NCI-H1048 (cell line): ENCODE measurements at places on chromosomes 4 and X.

DNA sequence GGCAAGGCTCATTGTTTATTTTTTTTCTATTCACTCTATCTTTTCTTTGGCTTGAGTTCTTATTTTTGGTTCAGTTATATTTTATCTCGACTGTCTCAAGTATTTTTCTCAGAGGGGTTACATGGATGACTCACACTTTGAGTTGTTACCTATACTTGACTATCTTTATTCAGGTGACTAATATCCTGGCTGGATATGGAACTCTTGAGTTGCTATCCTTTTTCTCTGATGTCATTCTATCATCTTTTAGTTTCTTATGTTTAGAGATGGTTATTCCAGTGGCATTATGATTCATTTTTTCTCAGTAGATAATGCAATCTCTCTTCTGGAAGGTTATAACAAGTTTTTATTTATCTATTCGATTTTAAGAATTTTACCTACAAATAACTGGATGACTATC, 117.9 kb downstream of the COX18 start:
- DNase-seq, result no peak

- DNase-seq, result no peak
Observed at GRCh38 chrX:135651647-135652295, 61.7 kb upstream of the CT45A1 start.

DNA sequence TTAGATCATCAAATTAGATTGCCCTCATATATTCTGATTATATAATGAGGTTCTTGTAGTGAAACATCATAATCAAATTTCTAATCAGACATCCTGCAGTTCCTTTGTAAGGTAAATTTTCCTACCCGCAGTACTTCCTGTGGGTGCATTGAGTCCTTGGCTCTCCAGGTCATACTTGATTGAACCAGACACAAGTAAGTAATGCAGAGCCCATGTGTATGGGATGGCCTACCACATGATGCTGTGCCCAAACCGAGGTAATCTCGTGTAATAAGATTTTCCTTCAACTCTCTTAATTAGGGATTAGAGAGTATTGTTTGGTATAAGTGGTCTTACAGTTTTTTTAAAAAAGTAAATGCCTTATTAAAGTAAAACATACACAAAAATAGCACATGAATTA, 1841.8 kb downstream of the PCDH7 start:
- DNase-seq, result no peak

GRCh38 chrX:76220856-76221255, 48.0 kb downstream of the PBDC1 start:
- no peak for DNase-seq

DNA sequence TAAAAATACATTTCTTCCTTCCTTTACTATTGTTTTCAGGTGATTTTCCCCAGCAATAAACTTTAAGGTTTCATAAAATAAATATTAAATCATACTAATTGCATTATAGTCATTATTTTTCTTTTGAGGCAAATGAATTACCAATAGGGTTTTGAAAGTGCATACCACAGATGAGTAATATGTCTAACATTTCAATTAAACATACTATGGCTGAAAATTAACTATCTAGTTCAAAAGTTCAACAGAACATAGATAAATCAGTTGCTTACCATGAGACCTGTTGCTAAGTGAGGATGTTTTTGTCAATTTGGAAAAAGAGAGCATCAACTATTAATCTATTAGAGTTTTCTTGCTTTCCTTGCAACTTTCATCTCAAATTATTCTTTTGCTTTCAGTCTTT, 35.0 kb downstream of the NPY5R start:
- no peak for DNase-seq

GRCh38 chr4:71980976-71981375, 50.8 kb upstream of the NPFFR2 start:
- no peak for DNase-seq

GRCh38 chrX:68018248-68019203, 414.8 kb downstream of the OPHN1 start:
- no peak for DNase-seq

DNA sequence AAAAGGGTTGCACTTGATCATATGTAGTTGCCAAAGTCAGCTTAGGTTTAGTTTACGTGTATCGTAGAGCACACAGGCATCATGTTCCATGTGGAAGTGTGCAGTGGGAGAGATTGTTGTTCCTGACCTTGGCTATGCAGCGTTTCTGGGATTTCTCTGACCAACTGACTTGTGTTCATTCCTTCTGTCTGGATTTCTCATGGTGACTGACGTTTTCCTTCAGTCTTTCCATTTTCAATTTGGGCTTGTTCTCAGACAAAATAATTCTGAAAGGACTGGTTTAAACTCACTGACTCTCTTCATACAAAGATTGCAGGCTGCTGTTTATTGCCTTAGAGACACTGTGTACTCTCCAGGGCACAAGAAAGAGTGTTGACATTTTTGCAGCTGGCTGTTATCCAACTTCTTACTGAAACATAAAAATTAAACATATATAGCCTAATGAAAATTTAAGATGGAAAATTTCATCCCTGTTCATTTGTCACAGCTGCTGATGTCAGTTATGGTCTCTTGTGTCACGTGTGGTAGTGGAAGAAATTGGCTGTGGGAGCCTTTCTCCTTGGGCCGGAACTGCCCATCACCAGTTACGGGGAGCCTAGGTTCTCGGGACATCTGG, 95.4 kb downstream of the TNIP2 start:
- DNase-seq, result no peak

GRCh38 chr4:78551420-78552351, at the start of gene ANXA3:
Gene ANXA3 (plus strand): TSS chr4:78551770. CDS start chr4:78554474, 2,704 bp downstream.
- DNase-seq, result no peak

DNA sequence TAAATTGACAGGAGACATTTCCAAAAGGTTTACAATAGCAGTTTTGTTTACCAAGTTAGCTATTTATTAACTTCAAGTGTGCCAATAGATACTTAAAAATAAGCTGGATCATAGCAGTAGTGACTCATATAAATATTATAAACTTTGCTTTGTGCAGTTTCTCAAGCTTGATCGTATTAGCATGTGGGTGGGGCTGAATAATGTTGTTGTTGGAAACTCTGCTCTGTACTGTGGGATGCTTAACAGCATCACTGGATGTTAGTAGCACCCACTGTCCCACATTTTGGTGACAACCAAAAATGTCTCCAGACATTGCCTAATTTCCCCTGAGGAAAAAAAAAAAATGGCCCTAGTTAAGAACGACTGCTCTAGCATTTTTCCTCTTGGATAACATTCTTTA, 855.2 kb upstream of the ADGRL3 start:
- no peak for DNase-seq

DNA sequence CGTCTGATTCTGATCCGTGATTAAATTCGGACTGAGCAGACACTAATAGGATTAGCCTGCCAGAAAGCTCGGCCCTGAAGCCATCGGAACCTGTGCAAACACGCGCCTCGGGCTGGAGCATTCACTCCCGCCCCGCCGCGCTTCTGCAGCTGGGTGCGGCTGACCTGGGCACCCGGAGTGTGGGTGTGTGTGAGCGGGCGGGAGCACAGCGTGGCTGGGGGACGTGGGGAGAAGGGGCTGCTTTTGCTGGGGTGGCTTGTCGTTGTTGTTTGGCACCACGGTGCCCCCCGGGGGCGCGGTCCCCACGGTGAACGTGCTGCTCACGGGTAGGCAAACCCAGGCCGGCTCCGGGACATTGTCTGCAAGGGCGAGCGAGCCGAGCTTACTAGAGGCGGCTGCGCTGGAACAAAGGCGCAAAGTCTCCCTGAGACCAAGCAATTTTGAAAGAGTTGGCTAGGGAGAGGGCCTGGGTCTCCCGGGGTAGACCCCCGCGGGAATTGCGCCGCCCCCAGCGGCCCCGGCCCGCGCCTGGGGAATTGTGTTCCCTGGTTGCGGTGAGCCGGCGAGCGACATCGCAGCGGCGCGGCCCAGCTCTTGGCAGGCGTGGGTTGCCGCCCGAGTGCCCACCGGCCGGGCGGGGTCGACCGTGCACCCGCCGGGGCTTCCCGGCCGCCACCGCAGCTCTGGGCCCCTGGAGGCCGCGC, 1.4 kb downstream of the MAMLD1 start:
- DNase-seq, result no peak

DNA sequence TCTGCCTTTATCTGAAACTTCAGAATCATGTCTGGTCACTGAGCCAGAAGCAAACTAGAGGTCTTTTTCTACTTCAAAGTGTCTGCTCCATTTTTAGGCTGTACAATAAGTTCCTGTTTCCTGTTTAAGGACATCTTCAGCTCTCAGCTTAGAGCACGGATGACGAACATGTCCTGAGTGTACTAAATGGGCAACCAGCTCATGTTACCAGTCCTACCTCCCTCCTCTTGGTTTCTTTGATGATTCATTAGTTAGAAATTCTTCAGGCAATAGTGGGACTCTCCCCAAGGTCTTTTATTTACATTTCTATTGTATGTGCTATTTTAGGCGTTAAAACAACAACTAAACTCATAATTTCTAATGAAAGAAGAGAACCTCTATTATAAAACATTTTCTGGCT, 58.0 kb downstream of the ENPEP start:
- no peak for DNase-seq

- DNase-seq, result no peak
Observed at GRCh38 chrX:136735601-136736000, 45.1 kb downstream of the ARHGEF6 start.

DNA sequence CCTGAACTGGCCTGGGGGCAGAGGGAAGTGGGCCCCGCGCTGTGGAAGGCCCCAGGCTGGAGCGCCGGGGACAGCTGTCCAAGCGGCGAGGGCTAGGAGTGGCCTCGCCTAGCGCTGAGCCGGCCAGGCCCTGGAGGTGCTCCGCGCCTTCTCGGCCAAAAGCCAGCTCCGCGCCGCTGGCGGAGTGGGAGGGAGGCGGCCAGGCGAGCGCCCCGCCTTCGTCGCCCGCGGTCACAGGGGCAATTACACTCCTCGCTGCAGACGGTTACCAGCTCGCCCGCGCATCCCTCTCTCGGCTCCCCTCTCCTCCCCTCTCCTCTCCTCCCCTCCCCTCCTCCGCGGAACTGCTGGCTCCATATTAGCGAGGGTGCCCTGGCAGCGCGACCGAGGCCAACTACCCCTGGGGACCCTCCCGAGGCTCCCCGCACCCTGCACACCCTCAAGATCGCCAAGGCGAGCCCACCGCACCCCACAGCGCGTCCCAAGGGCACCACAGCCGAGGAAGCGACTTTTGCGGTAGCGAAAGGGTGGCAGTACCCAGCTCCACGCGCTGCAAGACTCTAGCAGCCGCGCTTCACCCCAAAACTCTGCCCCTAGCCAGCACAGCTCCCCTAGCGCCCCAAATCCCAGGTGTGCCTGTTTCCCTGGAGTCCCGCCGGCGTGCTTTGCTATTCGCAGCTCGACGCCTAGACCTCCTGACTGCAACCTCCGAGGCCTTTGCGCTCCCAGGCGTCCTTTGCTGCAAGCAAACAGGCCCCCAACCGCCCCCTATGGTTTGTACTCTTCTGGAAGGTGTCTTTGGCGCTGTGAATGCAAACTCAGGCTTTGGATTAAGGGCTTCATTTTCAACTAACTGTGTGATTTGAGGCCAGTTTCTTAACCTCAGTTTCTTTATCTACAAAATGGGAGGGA, 91.4 kb downstream of the BCOR start:
- DNase-seq, result no peak

DNA sequence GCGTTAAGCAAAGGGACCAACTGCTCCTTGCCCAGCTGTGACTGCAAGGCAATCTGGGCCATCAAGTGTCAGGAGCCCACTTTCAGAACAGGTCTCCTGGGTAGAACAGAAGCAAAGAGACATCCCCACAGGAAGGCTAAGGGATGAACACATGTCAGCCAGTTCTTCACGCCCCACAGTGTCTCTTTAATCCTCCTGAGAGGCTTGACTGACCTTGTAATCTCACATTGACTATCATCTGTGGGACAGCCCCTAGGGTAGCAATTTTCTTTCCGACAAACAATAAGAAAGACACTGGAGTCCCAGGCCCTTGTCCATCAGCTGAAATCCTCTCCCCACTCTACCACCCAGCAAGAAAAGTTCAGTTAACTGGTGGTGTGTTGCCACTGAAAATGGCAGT, 1.0 kb downstream of the CHRDL1 start:
- DNase-seq, result no peak

GRCh38 chr4:103091601-103092223, 7.9 kb downstream of the BDH2 start:
- peak; percentile 10 for DNase-seq

- no peak for DNase-seq
Observed at GRCh38 chr4:73053076-73053475, 16.4 kb downstream of the COX18 start.

DNA sequence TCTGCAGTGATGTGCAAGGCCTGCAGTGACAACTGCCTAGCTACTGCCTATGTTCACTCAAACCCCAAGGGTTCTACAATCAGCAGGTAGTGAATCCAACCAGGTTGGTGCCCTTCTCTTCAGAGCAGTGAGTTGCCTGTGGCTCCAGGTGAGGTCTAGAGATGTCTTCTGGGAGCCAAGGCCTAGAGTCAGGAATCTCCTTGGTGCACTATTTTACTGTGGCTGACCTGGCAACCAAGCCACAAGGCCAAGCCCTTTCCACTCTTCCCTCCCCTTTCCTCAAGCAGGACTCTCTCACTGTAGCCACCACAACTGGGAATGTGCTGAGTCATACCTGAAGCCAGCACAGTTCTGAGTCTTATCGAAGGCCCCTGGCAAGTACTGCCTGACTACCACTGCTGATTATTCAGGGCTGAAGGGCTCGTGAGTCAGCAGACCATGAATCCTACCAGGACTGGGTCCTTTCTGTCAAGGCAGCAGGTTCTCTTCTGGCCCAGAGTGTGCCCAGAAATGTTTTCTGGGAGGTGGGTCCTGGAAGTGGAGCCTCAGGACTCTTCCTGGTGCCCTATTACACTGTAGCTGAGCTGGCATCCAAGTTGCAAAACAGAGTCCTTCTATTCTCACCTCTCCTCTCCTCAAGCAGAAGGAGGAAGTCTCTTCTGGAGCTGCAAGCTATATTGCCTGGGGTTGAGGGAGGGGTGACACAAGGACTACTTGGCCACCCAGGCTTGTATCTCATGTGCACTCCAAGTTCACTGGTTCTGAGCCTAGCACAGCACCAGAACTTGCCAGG, 111.6 kb downstream of the BTC start:
- DNase-seq, result no peak

DNA sequence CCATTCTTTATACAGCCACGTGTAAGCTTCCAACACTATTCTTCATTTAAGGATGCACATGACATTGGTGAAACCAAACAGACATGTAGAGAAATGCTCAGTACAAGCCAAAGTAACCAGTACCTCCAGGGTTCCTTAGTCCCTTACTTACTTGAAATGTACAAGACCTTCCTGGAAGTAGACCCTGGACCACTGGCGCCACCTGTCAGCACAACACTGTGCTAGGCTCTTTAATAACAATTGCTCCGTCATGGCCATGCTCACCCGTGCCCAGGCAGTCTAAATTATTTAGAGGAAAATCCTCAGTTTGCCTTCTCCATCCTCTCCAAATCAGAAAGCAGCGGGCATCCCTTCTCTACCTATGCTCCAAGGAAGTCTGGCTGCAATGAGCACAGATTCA, 52.7 kb downstream of the ADGRA3 start:
- no peak for DNase-seq

DNA sequence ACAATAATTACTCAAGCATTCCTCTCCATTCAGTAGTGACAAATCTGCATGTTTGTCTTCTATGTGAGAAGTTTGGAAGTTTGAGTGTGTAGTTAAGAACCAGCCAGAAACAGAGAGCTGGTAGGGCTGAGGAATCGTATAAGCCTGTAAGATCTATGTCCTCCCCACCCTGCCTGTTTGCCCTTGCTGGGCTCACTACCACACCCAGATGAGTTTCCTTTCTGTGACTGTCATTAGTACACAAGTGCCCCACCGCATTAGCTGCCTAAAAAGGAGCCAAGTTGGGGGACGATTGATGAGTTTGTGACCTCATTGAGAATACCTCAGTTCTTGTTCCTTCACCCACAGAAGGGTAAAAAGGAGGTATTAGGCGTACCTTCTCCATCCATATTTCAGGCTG, 28.3 kb downstream of the DOCK11 start:
- no peak for DNase-seq
